Left colon (tissue), 2 donors: ENCODE measurements at places on chromosomes 1 and 21.

GRCh38 chr1:179127163-179127895 is 45.5 kb downstream of the TOR3A start:
- DNase-seq, result no peak

- DNase-seq, result no peak
These were observed 18.2 kb upstream of the PADI2 start for GRCh38 chr1:17137441-17137840.

- no peak for DNase-seq
These were observed 58.0 kb downstream of the DDX20 start for GRCh38 chr1:111813440-111814304.

GRCh38 chr1:217150366-217150765 is 427.1 kb upstream of the ESRRG start:
- no peak for DNase-seq

GRCh38 chr1:162009501-162010174 is 14.0 kb downstream of the OLFML2B start:
- no peak for DNase-seq

- DNase-seq, result no peak
These were observed 1.5 kb downstream of the XPR1 start for GRCh38 chr1:180633057-180634056.

GRCh38 chr1:84781946-84782771 is 91.9 kb upstream of the SSX2IP start:
- DNase-seq, result peak; percentile 82

DNA sequence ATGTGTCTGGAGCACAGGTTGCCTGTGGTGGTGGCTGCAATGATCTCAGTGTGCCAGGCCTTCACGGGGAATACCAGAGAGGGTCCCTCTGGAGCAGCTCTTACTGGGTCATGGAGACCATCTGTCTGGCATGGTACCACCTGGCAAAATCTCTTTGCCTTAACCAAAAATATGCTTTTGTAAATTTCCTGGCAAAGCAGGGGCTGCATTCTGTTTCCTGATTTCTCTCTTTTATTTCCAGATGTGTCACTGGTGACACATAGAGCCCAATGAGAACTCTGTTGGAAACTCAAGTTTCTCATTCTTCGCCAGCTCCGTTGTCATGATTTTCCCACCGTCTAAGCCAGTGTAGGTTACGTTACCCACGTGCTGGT is 136.5 kb downstream of the FGGY start:
- no peak for DNase-seq

- no peak for DNase-seq
These were observed 90.8 kb downstream of the USH2A start for GRCh38 chr1:216332462-216332861.

DNA sequence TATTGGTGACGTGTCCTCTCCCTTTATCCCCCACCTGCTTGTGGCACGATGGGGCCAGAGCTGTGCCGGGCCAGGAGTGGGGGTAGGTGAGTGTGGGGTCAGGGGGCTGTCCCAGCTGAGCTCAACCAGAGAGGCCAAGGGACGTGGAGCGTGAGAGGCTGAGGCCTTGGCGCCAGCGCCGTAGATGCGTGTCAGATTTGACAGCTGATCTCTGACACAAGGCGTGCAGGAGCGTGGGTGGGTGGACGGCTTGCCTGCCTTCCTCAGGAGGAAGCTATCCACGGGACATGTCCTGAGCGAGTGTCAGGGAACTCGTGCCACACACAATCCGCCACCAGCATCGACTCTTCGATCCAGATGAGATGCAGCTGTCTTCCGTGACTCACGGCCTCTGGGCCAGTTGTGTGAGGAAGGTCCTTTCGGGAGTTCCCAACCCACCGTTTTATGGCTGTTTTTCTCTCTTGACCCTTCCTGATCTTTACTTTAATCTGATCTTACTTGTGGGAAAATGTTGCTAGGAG is 56.7 kb downstream of the SPSB1 start:
- no peak for DNase-seq

DNA sequence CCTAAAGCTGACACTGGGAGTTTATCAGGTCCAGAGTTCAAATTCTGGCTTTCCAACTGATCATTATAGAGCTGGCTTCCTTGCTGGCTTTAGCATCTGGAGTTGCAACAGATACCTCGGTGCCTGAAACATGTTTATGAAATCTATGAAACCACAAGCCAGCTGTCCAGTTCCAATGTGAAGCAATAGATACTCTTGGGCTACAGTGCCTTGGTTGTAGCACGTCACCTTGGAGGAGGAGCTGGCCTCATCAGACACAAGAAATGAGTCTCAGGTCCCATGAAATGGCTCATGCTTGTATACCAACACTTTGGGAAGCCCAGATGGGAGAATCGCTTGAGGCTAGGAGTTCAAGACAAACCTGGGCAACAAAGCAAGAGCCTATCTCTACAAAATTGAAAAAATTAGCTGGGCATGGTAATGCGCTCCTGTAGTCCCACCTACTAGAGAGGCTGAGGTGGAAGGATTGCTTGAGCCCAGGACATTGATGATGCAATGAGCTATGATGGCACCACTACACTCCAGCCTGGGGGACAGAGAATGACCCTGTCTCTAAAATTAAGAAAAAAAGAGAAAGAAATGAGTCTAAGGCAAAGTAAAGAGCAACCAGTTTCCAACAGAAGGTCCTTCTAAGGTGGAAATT is 132.5 kb upstream of the ZNF648 start:
- no peak for DNase-seq

GRCh38 chr1:161497961-161498360 is 7.3 kb upstream of the FCGR2A start:
- DNase-seq, result no peak

DNA sequence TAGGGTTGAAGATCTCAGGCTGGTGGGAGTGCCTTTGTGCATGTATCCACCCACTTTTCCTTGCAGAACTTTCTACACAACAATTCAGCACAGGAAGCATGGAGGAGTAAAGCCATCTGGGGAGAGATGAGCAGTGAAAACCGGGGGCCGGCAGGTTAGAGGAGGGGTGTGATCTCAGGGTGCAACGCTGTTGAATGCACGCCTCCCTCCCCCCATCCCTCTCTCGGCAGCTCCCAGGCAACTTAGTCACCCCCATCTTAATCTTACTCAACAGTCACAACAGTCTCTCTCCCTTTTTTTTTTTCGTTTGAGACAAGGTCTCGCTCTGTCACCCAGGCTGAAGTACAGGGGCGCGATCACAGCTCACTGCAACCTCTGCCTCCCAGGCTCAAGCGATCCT is 16.6 kb upstream of the ABCG1 start:
- DNase-seq, result no peak

- DNase-seq, result no peak
These were observed 27.0 kb downstream of the MFSD2A start for GRCh38 chr1:39981945-39982344.

- DNase-seq, result no peak
These were observed 41.3 kb upstream of the PSEN2 start for GRCh38 chr1:226829105-226829504.

GRCh38 chr1:160363951-160364735 is 2.7 kb upstream of the NHLH1 start:
- no peak for DNase-seq

DNA sequence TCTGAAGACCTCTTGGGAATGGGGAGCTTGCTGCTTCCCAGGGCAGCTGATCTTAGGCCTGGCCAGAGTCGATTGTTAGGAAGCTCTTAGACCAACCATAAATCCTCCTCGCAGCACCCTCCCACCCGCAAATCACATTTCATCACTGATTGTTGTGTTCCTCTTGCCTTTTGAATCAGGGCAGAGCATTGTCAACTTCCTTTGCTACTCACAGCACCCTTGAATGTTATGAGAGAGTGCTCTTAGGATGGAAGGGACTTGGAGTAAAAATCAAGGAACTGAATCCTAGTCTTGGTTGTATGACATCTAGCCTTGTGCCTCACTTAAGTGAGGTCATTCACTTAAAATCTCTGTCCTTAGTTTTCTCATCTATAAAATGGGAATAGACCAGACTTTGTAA is 3.0 kb downstream of the VASH2 start:
- no peak for DNase-seq

DNA sequence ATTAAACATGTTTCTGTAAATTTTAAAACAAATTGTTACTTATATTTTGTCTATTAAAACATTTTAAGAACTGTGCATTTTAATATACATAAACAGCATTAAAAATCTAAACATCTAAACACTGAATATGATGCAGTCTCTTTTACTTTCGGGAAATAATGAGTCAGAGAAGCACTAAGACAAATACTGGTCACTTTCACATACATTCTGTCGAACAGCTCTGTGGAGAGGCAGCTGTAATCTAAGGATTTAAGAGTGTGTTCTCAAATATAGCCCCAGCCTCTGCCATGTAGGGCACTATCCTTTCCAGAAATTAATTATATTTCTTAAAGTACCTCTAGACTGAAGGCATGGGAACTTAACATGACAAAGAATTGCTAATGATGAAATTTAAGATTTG is 89.6 kb upstream of the PTGFR start:
- no peak for DNase-seq

- no peak for DNase-seq
These were observed 105.0 kb downstream of the SIM2 start for GRCh38 chr21:36803816-36804439.

DNA sequence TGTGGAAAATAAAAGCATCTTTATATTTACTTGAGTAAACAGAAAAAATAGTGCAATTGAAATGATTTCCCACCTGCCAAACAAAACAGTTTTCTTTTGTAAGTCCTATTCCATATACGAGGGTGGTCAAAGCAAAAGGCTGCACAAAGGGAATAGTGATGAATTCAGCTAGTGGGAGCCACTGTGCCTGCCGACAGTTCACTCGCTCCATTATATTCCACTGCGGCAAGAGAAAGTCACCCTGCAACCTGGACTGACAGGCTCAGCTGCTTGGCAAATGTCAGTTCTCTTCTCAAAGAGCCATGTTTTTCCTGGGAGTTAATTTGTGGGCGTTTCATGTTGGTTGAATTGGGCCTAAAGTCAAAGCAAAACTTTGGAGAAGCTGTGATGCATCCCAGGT is 145.4 kb downstream of the LMO4 start:
- DNase-seq, result no peak

- DNase-seq, result no peak
These were observed 20.9 kb downstream of the RNF187 start for GRCh38 chr1:228507961-228508652.

DNA sequence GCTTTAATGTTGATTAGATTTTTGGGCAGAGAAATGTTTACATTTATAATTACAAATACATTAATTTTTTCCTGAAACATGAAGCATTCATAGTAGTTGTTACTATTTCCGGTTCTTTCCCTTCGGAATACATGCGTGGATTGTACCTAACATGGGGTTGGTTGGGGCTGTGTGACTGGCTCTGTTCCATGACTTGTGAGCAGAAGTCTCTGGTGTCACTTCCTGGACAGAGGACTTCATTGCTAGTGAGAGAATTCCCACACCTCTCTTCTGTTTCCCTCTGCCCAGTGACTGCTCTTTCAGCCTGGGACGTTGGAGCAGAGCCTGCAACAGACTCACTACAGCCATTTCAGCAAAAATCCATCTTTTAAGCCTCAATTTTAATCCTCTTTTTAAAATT is 231.4 kb downstream of the GRIK1 start:
- no peak for DNase-seq

GRCh38 chr1:172654535-172654934 is 4.4 kb upstream of the FASLG start:
- no peak for DNase-seq

DNA sequence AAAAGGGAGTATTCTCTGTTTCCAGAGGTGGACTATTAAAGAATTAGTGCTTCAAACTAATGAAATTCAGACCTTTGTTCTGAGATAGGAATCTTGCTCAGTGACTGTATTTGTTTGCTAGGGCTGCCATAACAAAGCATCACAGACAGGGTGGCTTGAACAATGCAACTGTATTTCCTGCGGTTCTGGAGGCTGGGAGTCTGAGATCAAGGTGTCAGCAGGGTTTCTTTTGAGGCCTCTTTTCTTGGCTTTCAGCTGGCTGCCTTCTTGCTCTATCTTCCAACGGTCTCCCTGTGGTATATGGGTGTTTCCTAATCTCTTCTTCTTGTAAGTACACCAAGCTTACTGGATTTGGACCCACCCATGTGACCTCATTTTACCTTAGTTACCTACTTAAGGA is 264.6 kb upstream of the PROX1 start:
- no peak for DNase-seq

DNA sequence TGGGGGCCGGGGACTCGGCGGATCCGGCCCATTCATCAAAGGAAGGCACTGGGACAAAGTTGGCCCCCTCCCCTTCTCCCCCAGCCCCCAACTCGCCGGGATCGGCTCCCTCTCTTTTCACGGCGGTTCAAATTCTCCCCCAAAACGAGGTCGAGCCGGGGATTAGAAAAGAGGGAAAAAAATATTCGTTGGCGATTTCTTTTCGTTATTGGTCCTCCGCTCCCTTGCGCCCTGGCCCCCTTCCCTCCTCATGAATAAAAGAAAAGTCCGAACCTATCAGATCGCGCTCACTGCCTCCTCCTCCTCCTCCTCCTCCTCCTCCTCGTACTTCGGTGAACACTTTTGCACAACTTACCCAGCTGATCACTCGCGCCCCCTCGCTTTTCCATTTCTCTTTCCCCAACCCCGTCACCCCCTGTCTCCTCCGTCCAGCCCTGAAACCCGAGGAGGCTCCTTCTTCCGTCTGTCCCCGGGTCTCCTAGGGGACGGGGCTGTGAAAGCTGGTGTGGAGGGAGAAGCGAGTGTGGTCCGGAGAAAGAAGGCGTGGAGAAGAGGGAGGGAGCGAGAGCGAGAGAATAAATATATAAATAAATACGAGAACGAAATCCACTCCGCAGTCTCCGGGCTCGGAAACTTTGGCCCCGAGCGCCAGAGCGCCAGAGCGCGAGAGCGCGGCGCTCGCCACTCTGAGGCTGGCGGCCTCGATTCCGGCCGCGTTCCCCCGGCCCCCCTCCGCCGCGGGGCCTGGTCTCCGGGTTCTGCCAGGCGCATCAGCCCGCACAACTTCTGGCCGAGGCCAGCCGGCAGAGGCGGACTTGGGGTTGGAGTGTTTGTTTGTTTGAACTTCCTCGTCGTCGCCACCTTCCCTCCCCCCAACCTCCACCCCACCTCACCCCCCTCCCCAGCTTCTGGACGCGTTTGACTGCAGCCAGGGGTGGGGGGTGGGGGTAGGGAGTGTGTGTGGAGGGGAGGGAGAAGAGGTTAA is at the start of gene PAX7:
Gene PAX7 (plus strand): TSS at position 336 of the 985 bp plus-strand sequence. CDS start 758 bp downstream, outside the sequence.
- no peak for DNase-seq

DNA sequence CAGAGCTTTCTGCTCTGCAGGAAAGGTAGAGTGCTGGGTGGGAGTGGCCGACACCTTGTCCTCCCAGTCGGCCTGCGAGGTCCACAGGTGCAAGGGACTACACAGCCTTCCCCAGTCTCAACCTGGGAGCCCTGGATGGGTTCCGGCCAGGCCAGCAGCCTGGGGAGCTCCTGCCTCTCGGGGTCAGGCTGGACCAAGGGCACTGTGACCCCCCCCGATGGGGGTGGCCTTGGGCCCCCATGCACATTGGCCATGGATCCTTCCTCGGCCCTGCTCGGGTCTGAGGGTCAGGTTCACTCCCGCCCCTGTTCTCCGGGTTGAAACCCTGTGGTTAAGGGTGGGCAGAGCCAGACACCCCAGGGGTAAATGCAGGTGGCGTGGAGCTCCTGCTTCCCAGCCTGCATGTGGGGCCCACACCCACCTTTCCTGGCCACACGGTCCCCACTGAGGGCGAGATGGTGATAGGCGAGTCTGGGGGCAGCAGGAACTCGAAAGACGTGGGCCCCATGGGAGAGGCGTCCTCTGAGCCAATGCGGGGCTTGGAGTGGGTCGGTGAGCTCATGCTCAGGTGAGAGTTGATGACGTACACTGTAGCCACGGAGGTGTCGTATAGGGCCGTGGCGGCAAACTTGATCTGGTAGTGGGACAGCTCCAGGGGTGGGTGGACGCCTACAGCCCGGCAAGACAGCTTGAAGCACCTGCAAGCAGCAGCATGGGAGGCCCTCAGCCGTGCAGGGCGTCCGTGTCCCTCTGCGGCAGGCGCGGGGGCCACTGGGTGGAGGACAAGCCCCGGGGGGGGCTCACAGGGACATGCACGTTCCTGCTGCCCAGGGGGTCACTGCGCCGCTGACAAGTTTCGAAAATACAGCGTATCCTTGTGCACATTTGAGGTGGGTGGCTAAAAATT is 10.8 kb upstream of the TMEM52 start:
- no peak for DNase-seq
